ENCODE measurements at places on chromosomes 3 and 15.

DNA sequence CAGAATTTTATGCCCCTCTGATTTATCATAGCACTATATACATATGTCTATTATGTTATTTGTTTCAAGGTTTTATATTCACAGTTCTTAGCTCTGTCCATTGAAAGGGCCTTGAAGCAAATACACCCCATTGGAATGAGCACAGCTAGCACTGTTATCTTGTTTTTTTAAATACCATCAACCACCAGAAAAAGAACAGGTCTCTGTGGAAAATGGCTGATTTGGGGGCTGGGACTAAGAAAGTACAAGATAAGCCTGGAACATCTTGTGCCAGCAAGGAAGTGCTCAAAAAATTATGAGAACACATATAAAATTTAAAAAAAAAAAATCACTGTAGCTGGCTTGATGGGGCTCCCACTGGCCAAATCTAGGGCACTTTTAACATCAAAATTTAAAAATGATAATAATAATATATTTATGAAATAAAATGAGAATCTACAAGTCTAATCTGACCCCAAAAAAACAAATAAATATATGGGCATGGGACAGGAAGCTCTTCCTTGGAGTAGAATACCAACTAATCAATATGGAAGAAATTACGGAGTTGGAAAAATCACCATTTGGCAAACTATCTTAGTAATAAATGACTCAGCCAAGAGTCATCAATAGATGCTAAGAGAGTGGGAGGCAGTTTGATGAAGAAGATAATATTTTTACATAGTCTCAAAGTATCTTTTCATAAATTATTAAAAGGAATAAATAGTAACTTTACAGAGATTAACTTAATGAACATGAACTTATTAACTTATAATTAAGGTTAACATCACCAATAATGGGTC lies 20.5 kb downstream of the IFT80 start:
- DNase-seq, result no peak

- DNase-seq, result no peak
Observed at GRCh38 chr15:81893182-81893835, 152.5 kb downstream of the MEX3B start.

GRCh38 chr3:102018551-102018950 lies 169.2 kb downstream of the NFKBIZ start:
- no peak for DNase-seq

DNA sequence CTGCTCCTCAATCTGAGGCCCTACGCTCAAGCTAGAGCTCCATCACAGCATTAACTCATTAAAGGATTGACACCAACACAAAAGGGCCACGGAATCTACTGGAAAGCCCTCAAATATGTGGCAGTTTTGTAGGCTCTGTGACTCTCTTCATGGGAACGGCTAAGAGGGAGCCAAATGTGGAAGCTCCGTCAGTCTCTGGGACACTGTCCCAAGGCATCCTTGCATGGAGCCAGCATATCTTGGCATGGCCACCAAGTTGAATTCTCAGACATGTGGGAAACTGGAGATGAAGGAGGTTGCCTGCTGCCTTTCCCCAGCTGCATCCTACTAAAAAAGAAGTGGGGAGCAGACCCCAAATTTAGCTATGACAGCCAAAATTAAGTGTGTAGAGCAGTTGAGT lies 296.9 kb downstream of the NTRK3 start:
- DNase-seq, result no peak

DNA sequence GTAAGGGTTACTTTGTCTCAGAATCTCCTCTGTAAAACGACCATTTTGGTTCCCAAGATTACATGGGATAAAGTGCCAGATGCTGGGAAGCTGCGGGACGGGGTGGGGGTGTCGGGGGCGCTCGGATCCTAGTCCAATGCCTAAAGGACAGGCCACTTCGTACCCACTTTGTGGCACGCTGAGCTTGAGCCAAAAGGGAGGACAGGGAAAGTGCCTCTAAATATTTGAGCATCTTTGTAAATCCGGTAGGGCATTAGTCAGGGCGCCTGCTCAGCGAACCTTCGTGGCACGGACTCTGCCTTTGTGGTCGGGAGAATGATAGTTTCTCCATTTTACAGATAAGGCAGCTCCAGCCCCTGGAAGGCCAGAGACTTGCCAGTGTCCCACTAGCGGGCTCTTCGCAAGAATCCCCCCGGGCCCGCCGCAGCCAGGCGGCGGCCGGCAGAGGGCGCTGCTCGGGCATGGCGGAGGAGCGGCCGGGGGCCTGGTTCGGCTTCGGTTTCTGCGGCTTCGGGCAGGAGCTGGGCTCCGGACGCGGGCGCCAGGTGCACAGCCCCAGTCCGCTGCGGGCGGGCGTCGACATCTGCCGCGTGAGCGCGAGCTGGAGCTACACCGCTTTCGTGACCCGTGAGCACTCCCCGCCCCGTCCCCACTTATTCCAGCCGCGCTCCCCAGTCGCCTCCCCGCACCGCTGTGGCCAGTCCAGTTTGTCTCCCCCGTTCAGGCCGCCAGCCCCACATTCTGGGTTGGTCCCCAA lies 1.8 kb downstream of the RCCD1 start:
- peak; percentile 49 for DNase-seq

DNA sequence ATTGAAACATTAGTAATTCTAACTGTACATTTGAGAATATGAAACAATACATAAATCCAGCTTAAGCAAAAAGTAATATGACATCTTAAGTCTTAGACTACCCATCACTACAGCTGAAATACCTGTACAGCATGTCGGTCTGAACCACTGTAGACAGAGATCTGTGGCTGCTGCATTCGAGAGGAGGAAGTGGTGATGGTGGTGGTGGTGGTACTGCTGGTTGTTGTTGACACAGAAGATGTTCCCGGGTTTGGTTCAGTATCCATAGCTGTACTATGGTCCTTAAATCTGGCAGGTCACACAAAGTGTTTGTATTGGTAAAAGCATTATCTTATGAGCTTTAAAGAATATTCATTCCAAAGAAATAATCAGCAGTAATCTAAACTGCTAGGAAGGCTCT lies 2.9 kb downstream of the PHC3 start:
- DNase-seq, result no peak

- no peak for DNase-seq
Observed at GRCh38 chr3:113117511-113118234, 93.7 kb upstream of the BOC start.

- no peak for DNase-seq
Observed at GRCh38 chr3:13561967-13562366, 13.0 kb downstream of the FBLN2 start.

- DNase-seq, result no peak
Observed at GRCh38 chr3:101809178-101810021, 30.4 kb downstream of the NXPE3 start.

DNA sequence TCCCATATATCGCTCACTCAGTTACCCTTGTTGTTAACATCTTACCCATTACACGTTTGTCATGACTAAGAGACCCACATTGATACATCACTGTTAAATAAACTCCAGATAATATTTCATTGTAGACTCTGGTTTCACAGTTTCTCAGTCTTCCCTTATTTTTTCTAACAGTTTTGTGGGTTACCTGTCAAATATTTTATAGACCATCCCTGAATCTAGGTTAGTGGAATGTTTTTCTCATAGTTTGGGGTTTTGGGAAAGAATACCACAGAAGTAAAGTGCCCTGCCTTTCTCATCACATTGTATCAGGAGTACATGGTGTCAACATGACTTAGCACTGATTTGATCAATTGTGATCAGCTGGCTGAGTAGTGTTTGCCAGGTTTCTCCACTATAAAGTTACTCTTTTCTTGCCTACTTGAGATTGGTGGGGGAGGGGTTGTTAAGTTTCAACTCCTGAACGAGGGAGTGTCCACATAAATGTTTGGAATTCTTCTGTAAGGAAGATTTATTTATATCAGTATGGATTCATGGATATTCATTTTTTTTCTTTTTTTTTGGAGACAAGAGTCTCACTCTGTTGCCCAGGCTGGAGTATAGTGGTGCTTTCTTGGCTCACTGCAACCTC lies 25.9 kb downstream of the RNF111 start:
- no peak for DNase-seq

GRCh38 chr3:39313289-39313688 lies 16.2 kb upstream of the CCR8 start:
- DNase-seq, result no peak

- no peak for DNase-seq
Observed at GRCh38 chr15:80403712-80404056, 498 bp upstream of the ARNT2 start.

- no peak for DNase-seq
Observed at GRCh38 chr3:133197619-133198018, 159.4 kb downstream of the TMEM108 start.

- no peak for DNase-seq
Observed at GRCh38 chr3:141894524-141895176, 18.2 kb downstream of the ATP1B3 start.

DNA sequence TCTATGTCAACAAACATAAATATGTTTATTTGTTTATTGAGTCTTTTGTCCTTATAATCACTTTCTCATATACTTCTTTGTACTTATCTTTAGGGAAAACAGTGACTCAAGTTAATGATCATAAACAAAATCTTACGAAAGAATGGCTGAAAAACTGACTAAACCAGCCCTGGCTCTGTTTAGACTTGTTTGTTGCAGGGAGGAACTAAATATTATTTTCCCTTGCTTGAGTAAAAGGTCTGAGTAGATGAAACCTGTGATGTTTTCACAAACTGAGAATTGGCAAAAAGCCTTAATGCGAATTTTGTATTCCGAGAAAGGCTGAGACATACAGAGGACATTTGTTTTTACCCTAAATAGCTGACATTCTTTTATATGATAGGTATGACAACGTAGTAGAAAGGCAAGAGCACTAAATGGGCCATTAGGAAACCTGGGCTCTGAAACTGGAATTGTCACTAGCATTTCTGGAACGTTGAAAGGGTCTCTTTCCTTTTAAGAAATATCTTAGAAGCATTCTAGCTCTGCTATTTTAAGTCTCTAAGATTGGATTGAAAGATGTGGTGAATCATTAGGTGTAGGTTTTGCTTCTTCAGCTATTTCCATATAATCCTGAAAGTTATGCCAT lies 18.2 kb upstream of the CLDN16 start:
- DNase-seq, result no peak

GRCh38 chr15:57655809-57656208 lies 50.7 kb upstream of the POLR2M start:
- no peak for DNase-seq

GRCh38 chr3:62178032-62178431 lies 195.3 kb downstream of the FEZF2 start:
- no peak for DNase-seq

- DNase-seq, result no peak
Observed at GRCh38 chr3:193805448-193805847, 212.4 kb downstream of the OPA1 start.

- no peak for DNase-seq
Observed at GRCh38 chr3:97425002-97425401, 339.6 kb upstream of the ARL6 start.

DNA sequence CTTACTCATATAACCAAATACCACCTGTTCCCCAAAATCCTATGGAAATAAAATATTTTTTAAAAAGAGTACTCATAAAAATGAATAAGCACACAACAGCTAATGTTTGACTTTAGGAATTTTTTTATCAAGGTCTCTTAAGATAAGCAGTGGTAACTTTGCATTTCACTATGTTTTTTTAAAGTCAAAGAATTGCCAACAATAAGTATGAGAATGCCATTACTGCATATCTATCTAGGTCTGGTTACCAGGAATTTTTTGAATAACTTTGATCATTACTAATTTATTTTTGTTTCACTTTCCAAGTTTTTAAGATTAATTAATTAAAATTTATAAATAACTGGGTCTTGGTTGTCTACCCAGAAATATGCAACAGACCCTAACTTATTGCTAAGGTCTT lies 41.5 kb downstream of the PLSCR4 start:
- no peak for DNase-seq

- no peak for DNase-seq
Observed at GRCh38 chr3:126854666-126855065, 128.2 kb upstream of the PLXNA1 start.

- DNase-seq, result no peak
Observed at GRCh38 chr15:50077651-50078050, 41.4 kb downstream of the ATP8B4 start.

- DNase-seq, result no peak
Observed at GRCh38 chr3:182323898-182324297, 469.4 kb upstream of the ATP11B start.

GRCh38 chr3:185526349-185526951 lies 25.9 kb downstream of the LIPH start:
- DNase-seq, result no peak

GRCh38 chr3:160012108-160012507 lies 23.5 kb downstream of the IL12A start:
- DNase-seq, result no peak

DNA sequence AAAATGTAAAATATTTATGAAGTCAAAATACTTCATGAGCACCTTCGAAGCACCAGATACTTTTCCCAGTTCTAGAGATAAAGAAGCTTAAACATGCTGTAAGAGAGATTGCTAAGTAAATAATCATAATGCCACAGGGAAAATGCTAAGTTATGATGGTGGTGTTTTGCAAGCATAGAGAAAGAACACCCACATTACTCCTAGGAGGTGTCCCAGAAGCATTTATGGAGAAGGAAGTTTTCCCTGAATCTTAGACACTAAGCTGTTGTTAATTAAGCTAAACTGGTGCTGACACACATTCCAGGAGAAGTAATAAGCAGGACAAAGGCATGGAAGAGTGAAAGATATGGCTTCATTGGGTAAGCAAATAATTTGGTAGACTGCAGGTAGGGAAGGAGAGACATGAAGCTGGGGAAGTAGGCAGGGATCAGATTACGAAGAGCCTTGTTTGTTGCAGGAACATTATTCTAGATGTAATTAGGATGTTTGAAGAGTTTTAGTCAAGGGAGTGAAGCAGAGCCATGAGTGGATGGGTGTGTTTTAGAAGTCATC lies 40.4 kb upstream of the CHMP2B start:
- no peak for DNase-seq

- no peak for DNase-seq
Observed at GRCh38 chr15:53323191-53323590, 436.3 kb downstream of the WDR72 start.

GRCh38 chr3:31448035-31448881 lies 84.5 kb upstream of the STT3B start:
- DNase-seq, result no peak

- no peak for DNase-seq
Observed at GRCh38 chr15:65355173-65355987, 22.4 kb downstream of the IGDCC3 start.

- no peak for DNase-seq
Observed at GRCh38 chr3:51980253-51980652, 3.1 kb upstream of the ACY1 start.

- DNase-seq, result no peak
Observed at GRCh38 chr3:189272500-189273119, 100.8 kb downstream of the TPRG1 start.

DNA sequence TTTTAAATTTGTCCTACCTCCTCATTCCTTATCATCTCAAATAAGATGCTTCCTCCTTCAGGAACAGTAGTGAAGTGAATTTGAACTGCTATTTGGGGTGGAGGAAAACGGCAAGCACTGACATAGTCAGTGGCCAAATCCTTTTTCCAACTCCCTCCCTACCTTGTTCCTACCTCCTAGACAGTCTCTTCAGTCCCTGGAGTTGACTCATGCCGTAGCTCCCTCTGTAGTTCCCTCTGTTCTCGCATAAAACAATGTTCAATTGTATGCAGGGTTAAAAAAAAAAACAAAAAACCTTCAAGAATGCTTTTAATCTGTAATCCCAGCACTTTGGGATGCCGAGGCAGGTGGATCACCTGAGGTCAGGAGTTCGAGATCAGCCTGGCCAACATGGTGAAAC lies 1.4 kb downstream of the UBR1 start:
- DNase-seq, result no peak

- DNase-seq, result no peak
Observed at GRCh38 chr3:126258670-126259069, 78.3 kb upstream of the ALDH1L1 start.
